ENCODE measurements at places on chromosomes 6 and 20.

DNA sequence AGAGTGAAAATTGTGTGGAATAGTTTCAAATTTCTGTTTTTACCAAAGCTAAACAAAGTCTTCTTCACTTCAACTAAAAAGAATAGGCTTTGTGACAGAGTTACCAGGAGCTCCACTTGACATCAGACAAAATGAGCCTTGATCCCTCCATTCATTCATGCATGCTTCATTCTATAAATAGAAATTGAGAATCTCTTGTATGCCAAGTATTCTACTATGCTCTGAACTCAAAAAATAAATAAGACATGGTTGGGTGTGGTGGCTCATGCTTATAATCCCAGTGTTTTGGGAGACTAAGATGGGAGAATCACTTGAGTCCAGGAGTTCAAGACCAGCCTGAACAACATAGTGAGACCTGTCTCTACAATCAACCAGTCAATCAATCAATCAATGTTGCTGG, 236.6 kb upstream of the FAM83B start:
- DNase-seq = no peak

DNA sequence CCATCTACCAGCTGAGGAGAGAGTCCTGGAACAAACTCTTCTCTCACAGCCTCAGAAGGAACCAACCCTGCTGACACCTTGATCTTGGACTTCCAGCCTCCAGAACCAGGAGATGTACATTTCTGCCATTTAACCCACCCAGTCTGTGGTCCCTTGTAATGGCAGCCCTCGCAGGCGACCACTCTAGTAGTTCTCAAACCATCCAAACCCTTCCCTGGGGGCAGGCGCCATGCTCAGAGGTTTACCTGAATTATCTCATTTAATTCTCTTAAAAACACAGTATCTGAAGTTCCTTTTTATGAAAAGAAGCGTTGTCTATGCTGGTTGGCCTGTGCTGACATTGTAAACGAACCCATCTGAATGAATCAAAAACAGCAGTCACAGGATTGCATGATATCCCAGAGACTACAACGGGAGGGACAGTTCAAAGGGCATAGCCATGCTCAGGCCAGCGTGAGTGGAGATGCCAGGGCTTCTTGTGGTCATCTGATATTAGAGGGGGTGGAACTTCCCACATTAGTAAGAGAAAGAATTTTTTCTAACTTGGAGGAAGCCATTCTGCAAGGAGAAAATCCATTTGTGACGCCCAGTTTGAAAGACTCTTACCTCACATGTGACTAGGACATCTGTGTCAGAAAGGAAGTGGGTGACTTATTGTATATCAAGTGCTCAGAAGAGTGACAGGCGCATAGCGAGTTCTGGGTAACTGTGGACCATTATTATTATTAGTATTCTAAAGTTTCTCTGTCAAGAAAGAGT, 17.2 kb upstream of the TAGAP start:
- DNase-seq = no peak

DNA sequence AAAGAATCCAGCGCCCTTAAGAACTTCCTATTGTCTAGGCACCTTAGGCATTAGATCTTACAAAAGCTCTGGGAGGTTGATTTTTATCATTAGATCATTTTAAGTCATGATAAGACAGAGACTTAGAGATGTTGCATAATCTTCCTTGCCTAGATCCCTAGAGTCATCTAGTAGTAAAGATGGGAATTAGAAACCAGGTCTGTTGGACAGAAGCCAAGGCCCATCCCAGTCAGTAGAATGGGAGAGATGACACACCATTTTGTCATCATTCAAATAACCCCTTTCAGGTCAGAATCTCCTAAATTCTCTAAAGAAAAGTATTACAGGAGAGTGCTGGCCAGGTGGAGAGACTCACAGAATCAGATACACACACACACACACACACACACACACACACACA, 579.1 kb downstream of the BMP2 start:
- no peak for DNase-seq

- no peak for DNase-seq
Measured at GRCh38 chr6:35635601-35636597, 52.8 kb downstream of the FKBP5 start.

- no peak for DNase-seq
Measured at GRCh38 chr6:44681761-44682160, 294.3 kb downstream of the CDC5L start.

- DNase-seq = no peak
Measured at GRCh38 chr6:148892247-148892646, 145.4 kb downstream of the UST start.

GRCh38 chr6:113450061-113450465, 407.1 kb upstream of the MARCKS start:
- DNase-seq = no peak

- DNase-seq = no peak
Measured at GRCh38 chr6:21404577-21404976, 189.0 kb upstream of the SOX4 start.

- DNase-seq = no peak
Measured at GRCh38 chr6:72078096-72078495, 191.7 kb downstream of the RIMS1 start.

GRCh38 chr6:86822747-86823146, 114.6 kb upstream of the HTR1E start:
- DNase-seq = no peak

- DNase-seq = no peak
Measured at GRCh38 chr6:81844686-81845085, 92.2 kb upstream of the TENT5A start.

- DNase-seq = no peak
Measured at GRCh38 chr6:90216072-90216977, 80.3 kb downstream of the BACH2 start.

DNA sequence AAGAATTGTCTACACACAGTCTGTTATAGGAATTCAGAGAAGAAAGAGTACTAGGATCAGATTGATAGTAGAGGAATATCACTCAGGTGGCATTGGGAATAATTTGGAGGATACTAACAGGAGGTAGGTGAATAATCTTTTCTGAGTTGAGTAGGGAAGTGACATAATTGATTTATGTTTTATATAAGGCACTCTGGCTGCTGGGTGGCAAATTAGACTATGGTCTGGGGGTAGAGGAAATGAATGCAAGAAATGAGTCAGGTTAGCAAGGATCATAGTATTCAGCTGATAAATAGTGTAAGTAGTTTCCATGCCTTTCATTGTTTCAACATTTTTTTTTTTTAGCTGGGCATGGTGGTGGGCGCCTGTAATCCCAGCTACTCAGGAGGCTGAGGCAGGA, 113.3 kb downstream of the CDKAL1 start:
- no peak for DNase-seq

DNA sequence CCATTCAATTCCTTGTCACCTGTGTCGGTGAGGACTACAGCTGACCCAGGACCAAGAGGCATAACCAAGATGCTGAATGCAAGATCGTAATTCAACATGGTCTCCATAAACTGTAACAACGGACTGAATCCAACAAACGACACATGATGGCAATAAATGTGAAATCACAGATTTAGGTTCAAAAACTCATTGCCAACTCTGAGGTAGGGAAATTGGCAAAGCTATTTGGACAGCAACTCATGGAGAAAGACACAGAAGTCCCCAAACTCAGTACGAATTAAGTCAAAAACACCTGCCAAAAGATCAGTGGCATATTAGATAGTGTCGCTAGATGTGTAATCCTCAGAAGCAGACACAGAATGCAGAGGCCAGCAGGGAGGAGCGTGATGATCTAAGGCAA, 25.0 kb downstream of the CPNE5 start:
- no peak for DNase-seq

DNA sequence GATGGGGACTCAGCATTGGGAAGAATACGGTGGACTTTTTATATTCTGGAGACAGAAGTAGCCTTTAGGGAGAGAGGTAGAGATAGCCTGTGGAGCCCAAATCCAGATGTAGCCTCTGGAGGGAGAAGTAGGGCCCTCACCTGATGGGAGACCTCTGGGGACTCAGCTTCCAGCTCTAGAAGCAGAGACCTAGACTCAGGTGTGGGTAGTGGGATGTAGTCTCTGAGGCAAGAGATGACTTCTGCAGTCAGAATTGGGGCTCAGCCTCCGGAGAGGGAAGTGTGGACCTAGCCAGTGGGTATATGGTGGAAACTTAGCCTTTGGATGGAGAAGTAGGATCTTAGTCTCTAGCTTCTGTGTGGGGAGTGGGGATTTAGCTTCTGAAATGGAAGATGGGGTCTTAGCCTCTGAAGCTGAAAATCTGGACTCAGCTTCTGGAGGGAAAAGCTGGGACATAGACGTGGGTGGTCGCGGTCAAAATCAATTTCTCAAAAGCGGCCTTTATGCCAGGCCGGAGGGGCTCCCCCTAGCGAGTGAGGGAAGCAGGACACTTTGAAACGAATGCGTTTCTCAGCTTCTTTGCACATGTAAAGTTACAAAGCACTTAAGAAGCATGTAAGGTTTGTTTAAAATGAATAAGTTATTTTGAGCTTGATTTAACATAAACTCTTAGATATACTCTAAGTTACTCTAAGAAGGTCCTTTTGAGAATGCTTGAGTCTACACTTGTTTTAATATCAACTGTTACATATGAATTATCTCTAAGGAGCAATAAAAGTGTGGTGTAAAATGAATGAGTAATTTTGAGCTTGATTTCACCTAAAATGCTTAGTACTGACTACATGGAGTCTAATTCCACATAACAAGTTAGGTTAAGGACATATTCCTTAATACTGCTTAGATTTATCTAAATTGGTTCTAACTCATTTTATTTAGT, 12.9 kb upstream of the ZNF343 start:
- no peak for DNase-seq

DNA sequence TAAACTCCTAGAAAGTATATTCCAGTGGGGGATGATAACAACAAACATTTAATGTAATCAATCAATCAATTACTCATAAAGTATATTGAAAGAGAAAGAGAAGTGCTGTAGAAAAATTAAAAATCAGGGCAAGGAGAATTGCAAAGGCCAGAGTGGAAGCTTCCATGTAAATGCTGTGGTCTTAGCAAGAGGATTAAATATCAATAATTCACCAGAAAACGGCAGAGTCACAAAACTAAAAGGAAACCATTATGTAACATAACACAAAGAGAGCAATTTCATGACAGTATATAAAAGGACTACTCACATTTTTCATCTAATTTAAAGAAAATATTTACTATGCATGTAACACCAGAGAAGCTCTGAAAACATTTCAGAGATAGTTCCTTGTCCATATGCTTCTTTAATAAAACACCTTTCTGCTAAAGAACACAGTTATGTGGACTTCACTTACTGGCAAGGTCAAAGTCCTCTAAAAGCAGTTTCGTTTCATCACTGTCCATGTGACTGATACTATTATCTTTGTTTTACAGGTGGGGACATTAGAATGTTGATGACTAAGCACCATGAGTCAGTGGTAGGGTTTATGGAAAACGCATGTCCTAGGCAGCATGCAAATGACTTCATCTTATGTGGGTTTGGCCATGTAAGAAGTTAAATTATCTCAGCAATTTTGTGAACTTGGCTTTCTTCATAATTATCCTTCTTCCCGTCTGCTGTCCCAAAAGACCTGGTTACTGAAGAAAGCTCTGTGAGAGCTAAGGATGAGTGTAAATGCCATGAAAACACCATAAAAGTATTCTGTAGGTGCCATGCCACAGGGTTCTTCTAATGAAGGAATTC, 185.8 kb upstream of the TENT5A start:
- no peak for DNase-seq

DNA sequence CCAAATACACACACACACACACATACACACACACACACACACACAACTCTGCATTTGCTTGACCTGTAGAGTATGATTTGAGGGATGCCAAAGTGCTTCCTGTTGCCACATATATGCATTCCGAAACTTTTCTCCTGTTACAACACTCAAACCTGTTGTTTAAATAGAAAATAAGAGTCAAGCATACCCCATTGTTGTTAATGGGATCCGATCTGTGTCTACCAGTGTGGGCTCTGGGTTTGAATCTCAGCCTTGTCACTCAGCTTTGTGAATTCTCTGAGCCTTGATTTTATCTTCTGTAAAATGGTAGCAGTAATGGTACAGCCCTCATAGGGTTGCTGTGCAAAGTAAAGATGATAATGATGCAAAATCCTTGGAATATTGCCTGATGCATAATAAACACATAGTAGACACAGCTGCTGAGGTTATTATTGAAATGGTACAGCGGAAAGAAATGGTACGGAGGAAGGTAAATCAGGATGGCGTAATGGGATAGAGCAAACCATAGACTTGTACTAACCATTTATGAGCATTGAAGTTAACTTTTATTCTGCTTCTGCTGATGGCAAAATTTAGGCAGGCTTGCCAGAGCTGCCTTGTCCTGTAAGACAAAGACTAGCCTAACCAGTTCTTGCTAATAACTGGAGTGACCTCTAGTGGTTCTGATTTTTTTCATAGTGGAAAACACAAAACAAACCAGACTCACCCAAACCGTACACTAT, 113.5 kb upstream of the PHACTR1 start:
- no peak for DNase-seq

DNA sequence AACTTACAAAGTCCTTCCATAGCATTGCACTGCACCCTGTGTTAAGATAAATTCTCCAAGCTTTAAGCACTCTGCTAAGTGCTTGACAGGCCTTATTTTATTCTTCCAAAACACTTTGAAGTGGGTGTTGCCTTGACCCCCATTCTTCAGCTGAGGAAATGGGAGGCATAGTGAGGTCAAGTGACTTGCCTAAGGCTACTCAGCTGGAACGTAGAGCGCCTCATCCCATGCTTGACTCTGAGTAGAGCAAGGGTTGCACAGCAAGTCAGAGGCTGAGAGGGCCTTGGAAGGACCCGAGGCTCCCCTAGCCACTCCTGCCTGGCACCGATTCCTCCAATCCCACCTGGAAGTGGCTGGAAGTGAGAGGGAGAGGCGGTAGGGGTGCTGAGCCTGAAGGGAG, 19.6 kb upstream of the CSNK2A1 start:
- DNase-seq = no peak

DNA sequence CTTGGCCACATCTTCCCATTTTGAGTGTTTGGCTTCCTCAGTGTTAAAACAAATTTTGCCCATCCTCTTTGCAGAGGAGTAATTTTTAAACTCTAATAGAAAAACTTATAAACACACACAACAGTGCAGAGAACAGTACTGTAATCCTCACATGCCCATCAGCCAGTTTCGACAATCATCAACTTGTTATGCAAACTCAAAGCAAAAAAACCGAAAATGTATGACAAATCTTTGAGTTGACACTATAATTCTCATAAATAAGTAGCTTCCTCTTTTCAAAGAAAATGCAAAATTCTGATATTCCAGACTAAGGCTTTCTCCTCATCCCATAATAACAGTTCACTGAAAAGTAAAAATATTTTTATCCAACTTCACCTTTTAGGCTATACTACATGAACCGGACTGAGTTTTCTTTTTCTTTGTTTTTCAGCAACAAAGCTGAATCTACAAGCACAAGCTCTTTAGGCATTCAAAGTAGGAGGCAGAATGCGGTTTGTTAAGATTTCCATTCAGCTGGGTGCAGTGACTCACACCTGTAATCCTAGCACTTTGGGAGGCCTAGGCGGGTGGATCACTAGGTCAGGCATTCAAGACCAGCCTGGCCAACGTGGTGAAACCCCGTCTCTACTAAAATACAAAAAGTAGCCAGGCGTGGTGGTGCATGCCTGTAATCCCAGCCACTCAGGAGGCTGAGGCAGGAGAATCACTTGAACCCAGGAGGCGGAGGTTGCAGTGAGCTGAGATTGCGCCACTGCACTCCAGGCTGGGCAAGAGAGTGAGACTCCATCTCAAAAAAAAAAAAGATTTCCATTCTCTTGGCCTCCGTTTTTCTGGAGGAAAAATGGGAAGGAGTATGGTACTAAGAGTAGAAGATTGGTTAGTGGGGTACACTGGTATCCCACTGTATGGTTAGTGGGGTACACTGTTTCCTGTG, 74.8 kb downstream of the GCNT2 start:
- DNase-seq = no peak

Data from DMS79 treated with DMSO at 0.1 percent for 48 hours (cell line).